CD4-positive, alpha-beta T cell treated with Interleukin-15 for 4 hours (primary cell): ENCODE measurements at places on chromosomes 4 and X.

- no peak for DNase-seq
Measured at GRCh38 chr4:4411906-4412305, 25.0 kb downstream of the NSG1 start.

DNA sequence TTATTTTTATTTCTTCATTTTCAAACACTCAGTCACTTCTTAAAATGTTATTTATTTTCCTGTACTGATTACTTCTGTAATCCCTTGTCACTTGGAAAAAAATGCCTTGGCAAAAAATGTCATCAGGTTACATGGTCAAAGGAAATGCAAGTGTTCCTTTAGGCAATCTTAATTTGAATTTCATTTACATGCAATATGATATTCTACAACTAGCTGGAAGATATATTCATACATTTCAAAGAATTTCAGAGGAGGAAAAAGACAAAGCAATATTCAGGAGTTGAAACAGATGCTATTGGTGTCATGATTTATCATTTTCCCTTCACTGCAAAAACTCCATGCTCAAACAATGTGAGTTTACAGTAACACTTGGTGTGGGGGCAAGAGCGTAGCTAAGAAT lies 1316.6 kb downstream of the FSTL5 start:
- no peak for DNase-seq

GRCh38 chrX:21885568-21885967 lies 29.8 kb downstream of the YY2 start:
- DNase-seq: no peak

DNA sequence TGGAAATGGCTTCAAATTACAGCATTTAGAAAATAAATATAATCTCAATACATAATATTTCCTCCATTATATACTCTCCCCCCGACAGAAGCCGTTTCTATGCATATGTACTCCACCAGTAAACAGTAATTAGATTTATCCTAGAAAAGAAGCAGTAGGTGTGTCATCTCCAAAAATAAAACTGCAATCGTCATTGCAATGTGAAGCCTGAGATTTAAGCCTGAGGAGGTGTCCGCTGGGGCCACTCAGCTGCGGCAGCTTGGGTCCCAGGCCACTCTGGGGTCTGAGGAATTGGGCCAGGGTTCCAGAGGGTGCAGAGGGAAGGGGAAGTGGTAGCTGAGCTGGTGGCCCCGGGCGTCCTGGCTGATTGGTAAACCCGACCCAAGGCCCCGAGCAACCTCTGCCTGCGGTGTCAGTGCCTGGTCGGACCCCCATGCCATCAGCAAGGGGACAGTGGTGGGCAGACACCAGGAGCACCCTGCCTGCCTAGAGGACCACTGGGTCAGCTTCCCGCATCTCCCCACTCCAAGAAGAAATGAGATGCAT lies 7.8 kb upstream of the MXD4 start:
- DNase-seq: no peak

- DNase-seq: no peak
Measured at GRCh38 chr4:35511851-35512250, 732.5 kb downstream of the ARAP2 start.

GRCh38 chrX:101708163-101708562 lies 48.5 kb upstream of the ARMCX2 start:
- no peak for DNase-seq

GRCh38 chrX:36160081-36160480 lies 240.5 kb downstream of the CFAP47 start:
- no peak for DNase-seq

GRCh38 chrX:15016051-15016450 lies 142.8 kb downstream of the MOSPD2 start:
- DNase-seq: no peak

DNA sequence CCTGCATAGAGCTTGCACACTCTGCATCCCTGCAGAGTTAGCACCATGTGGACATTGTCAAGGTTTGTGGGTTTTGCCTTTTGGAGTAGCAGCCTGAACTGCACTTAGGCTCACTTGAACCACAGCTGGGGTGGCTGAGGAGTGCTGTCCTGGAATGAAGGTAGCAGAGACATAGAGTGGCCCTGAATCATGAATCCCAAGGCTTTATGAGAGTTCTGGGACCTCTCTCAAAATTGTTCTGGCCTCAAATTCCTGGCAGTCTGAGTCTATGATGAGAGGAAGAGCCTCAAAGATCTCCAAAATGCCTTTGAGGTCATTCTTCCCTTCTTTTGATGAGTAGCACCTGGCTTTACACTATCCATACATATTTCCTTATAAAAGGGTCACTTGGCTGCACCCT lies 37.1 kb upstream of the ADH1C start:
- no peak for DNase-seq

- peak; percentile 66 for DNase-seq
Measured at GRCh38 chrX:103464774-103465117, 54.5 kb downstream of the RAB40A start.

GRCh38 chr4:98027827-98028226 lies 115.4 kb downstream of the STPG2 start:
- no peak for DNase-seq

GRCh38 chr4:123896446-123897071 lies 500.0 kb downstream of the SPRY1 start:
- DNase-seq: no peak

GRCh38 chr4:159158083-159158617 lies 55.3 kb downstream of the RAPGEF2 start:
- DNase-seq: no peak
